ENCODE measurements at places on chromosomes 1 and 21. TPM values are rescaled to one million over a fixed set of nuclear protein-coding genes. Genes with fewer than 3 reads are reported as not detected.

The CLCA4 gene
- not detected for total RNA-seq

The GBP6 gene
- total RNA-seq, result 0.13 TPM

The CCDC181 gene
- 1.3 TPM for total RNA-seq

The DIO1 gene
- not detected for total RNA-seq

The LIPI gene
- not detected for total RNA-seq

The SMIM1 gene
- total RNA-seq, result 12.1 TPM

The NOS1AP gene
- 4.4 TPM for total RNA-seq

The SOAT1 gene
- 25.6 TPM for total RNA-seq

The RGL1 gene
- total RNA-seq, result 30.5 TPM

The FCRL2 gene
- not detected for total RNA-seq

The DBT gene
- total RNA-seq, result 16.1 TPM

The DISP3 gene
- 2.3 TPM for total RNA-seq

The SDF4 gene
- 103 TPM for total RNA-seq

The SYT14 gene
- total RNA-seq, result 1.7 TPM

The TSPAN2 gene
- total RNA-seq, result 14.2 TPM

The PLA2G2A gene
- total RNA-seq, result 5.0 TPM

DNA sequence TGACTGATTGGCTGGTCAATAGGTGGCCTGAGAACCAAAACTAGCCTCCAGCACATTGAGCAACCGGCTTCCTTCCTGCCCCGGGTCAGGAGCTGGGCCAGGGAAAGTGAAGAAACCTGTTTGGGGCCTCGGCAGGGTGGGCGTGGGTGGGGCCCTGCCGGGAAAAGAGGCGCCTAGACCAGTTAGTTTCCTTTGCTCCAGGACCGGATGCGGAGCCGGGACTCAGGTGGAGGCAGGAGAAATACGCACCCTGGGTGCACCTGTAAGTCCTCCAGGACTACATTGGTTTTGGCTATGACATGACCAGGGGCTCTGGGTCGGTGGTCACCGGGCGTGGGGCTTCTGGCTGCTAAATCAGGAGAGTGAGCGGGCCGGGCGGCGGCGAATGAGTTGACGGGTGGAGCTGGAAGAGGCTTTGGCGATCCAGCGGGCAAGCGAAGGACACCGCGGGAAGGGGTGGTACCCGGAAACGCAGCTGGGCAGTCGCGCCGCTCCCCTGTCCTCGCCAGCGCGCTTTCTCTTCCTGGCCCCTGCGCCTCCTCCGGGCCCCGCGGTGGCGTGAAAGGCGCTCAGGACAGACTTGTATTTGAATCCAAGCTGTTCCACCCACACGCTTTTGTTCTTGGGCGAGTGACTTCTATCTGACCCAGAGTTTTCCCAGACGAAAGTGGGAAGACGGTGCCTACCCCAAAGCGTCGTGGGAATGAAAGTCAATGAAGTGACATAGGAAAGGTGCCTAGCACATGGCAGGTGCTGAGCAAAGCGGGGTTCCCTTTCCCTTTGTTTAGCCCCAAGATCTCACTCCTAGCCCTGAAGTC lies 30.6 kb upstream of the JUN start:
- peak; percentile 36 for DNase-seq

DNA sequence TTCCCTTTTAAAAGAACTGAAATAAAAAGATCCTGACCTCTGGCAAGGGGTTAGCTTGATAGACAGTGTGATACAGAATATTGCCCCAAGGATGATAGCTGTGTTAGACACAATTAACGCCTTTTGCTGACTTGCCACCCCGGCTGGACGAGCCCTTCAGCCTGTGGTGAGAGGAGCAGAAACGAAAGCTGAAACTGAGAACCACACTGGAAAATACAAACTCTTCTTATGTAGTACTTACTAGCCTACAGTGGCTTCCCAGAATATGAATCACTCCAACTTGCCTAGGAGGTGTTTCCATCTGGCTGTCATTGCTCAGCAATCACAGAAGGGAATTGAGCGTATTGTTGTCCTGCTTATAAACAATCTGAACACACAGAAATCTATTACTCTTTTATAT lies 22.9 kb downstream of the SAMSN1 start:
- no peak for DNase-seq

DNA sequence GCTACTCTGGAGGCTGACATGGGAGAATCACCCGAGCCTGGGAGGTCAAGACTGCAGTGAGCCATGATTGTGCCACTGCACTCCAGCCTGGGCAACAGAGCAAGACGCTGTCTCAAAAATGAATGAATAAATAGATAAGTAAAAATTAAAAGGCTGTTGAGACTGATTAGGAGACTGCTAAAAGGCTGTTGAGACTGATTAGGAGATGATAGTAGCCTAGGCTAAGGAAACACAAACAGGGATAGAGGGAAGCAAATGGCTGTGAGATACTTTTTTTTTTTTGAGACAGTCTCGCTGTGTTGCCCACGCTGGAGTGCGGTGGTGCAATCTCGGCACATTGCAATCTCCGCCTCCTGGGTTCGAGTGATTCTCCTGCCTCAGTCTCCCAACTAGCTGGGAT lies 28.4 kb downstream of the PRPF38A start:
- DNase-seq, result no peak

- DNase-seq, result no peak
Observed at GRCh38 chr1:10664251-10664650, 132.2 kb downstream of the CASZ1 start.

- no peak for DNase-seq
Observed at GRCh38 chr1:244749230-244750016, 86.0 kb upstream of the COX20 start.

DNA sequence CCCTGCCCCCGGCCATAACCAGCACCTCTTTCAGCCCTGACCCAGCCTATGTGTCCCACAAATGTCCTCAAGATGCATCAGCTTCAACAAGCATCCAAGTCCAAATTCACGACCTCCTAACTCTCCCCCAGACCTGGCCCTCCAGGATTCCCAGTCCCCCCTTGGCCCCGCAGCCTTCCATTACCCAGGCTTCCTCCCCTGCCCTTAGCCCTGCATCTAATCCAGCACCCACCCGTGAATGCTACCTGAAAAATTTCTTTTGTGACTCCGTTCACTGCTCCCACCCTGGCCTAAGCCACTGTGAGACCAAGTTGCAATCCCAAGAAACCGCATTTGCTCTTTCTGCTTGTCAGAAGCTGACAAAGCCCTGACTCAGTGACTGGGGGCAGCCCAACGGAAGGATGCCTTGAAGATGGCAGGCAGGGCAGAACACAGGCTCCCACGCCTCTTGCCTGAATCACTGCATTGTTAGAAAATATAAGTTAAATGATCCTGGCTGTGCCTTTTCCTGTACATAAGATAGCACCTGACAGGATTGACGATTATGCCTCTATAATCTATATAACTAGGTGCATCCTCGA lies 939 bp upstream of the MFAP2 start:
- no peak for DNase-seq

DNA sequence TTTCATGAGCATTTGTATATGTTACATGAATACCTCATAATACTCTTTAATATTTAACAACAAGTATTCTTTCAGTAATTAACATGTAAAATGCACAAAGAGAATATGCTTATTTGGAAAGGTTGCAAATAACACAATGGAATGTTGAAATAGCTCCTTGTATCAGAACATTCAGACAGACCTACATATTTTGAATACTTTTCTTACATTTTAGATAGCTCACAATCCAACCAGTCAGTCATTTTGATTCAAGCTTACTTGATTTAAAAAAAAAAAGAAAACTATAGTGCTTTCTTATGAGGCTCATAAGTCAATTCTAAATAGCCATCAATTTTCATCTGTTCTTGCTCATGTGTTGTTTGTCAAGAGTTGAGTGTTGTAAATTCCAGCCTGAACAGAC lies 518.8 kb downstream of the ADGRL2 start:
- DNase-seq, result no peak

DNA sequence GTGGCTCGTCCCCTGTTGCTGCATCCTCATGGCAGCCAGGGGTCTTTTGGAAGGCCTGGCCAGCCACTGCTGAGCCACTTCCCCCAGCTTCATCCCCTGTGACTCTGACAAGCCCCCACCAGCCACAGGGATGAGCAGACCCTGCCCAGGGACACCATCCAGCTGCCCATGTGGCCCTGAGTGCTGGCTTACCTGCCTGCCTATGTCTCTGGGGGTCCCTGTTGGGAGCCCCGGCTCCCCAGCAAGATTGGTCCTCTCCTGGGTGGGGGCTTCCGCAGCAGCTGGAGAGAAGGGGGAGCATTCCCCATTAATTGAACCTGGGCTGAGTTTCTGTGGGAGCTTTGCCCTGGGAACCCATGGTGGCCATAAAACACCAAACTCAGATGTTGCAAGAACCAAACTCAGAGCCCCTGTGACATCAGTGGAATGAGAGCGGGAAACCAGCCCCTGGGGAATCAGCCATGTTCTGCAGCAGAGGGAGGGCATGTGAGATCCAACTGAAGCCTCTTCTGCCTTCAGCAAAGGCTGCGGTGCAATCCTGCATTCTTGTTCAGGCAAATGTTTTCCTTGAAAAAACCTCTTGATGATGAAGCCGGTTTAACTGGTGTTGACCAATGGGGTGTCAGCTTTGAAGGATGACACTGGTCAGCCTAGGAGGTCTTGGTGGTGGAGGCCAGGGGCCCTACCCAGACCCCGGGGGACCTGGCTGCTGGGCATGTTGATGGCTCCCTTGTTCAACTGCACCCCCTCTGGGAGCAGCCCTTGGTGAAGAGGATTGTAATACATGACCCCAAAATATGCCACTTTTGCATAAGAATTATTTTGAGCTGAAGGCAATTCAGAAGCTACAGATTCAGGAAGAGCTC lies 28.3 kb upstream of the COL18A1 start:
- no peak for DNase-seq

DNA sequence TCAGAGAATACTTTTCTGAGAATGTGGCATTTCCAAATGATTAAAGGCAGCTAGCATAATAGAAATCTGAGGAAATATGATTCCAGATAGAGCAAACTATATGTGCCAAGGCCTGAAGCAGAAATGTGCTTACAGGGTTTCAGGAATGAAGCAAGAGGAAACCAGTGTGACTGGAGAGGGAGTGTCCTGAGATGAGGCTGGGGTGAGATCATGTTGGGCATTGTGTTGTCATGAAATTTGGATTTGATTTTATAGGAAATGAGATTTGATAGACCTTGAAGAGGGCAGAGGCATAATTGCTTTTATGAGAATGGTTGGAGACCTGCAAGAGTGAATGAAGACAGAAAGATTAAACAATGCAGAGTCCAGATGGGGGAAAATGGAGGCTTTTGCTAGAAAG lies 338.1 kb upstream of the SNX7 start:
- no peak for DNase-seq

GRCh38 chr1:240888039-240888786 lies 276.3 kb upstream of the GREM2 start:
- peak; percentile 35 for DNase-seq

- no peak for DNase-seq
Observed at GRCh38 chr21:36260030-36260787, 59.8 kb upstream of the MORC3 start.

GRCh38 chr1:225653463-225654276 lies 747 bp upstream of the ENAH start:
- peak; percentile 74 for DNase-seq

- DNase-seq, result no peak
Observed at GRCh38 chr1:3454811-3455618, 550 bp downstream of the ARHGEF16 start.

- DNase-seq, result no peak
Observed at GRCh38 chr1:92797297-92797696, 12.4 kb upstream of the EVI5 start.

GRCh38 chr1:205354259-205355074 lies 2.3 kb downstream of the KLHDC8A start:
- DNase-seq, result no peak

DNA sequence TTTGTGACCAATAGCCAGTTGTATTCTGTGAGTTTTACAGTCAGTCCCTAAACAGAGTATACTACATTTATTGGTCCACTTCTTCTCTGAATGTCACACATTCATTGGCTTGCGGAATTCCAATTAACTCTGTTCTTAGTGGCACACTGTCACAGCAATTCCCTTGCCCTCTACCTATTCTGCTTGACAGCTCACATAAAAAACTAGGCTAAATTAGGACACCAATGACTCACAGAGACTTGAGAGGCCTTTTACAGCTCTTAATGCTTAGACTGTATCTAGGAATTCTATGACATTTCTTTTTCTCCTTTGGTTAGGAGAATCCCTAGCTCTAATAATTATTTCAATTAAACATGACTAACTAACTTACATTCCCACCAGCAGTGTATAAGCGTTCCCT lies 104.1 kb downstream of the NEGR1 start:
- no peak for DNase-seq

DNA sequence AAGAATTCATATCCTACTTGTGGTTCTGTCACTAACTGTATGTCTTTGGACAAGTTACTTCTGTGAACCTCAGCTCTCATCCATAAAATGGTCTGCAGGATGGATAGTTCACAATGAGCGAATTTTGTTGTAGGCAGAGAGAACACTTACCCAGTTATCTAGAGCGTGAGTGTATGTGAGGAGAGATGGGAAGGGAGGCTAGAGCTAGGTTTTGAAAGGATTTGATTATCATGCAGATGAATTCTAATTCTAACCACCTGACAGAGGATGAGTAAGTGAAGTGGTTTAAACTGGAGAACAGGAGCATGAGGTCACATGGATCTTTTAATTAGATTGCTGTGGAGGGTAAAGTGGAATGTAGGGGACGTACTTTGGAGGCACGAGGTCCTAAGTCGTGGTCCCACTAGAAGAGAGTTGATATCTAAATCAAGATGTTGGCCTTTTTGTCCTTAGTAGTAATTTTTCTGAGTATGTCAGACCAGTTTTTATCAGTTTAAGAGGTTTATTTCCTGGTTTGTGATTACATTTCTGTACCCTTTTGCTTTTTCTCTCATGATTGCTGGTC lies 5.0 kb downstream of the SUCO start:
- DNase-seq, result no peak

DNA sequence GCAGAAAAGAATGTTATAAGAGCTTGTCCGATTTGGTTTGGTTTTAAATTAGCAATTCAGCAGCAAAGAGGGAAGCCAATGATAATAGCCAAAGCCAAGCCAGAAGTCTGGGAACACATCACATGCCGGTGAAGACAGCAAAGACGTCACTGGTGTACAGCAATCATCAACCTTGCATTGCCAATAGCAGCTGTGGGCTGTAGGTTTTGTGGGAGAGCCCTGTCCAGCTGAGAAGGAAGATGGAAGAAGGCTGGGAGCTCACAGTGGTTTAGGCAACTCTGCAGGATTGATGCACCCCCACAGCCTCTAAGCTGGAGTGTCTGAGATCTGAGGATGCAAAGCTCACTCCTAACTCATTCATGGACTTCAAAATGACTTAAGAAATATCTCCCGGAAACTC lies 338.7 kb downstream of the SIPA1L2 start:
- no peak for DNase-seq

GRCh38 chr1:92108631-92109030 lies 28.5 kb downstream of the BTBD8 start:
- no peak for DNase-seq

GRCh38 chr21:14259747-14260146 lies 43.8 kb downstream of the RBM11 start:
- DNase-seq, result no peak

GRCh38 chr1:81305997-81306452 lies 494.7 kb upstream of the ADGRL2 start:
- DNase-seq, result peak; percentile 36

- DNase-seq, result no peak
Observed at GRCh38 chr1:204390751-204391466, 20.7 kb downstream of the PPP1R15B start.
